GM23248 (cell line): ENCODE measurements at places on chromosomes 3 and 15.

DNA sequence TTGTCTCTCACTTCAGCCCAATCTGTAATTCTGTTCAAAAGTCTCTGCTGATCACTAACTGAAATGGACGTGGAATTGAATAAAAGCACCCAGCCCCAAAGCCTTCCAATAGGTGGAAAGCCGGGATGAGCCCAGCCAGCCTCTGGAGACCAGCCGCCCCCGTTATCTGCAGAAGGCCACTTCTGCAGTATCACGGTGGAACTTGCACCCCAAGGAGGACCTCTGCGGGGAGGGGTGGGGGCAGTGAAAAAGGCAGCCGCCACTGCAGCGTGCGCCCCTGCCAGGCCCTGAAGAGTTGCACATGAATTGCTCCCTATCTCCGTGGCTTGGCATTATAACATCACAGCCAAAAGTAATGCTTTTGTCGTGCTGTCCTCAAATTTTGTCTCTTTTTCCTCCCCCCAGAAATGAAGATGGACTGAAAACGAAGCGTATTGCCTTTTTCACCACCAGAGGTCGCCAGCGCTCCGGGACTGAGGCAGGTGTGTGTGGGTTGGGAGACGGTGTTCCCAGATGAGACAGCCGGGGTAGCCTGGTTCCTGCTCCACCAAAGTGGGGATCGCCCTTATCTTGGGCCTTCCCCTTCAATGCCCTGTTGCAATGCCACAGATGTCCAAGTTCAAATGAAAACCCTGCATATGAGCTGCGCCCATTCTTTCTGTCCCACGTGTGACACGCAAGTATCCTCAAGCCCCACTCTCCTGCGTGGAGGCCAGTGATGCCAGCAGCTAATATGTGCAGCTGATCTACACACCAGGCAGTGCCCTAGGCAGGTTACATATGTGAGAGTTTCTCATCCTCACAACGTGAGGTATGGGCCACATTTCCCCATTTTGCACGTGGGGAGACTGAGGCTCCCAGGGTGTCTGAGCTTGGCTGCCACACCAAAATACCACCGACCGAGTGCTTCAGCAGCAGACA lies 96.0 kb downstream of the LRRK1 start:
- peak; percentile 73 for DNase-seq

- peak; percentile 92 for DNase-seq
Measured at GRCh38 chr15:48963524-48964113, at the start of gene SHC4. Gene SHC4, minus strand, starts transcription at chr15:48963919. Its CDS starts 904 bp downstream, at chr15:48963015.

- no peak for DNase-seq
Measured at GRCh38 chr3:69888040-69888942, 111.2 kb upstream of the SAMMSON start.

GRCh38 chr15:85525755-85526154 lies 145.4 kb downstream of the AKAP13 start:
- DNase-seq, result no peak

DNA sequence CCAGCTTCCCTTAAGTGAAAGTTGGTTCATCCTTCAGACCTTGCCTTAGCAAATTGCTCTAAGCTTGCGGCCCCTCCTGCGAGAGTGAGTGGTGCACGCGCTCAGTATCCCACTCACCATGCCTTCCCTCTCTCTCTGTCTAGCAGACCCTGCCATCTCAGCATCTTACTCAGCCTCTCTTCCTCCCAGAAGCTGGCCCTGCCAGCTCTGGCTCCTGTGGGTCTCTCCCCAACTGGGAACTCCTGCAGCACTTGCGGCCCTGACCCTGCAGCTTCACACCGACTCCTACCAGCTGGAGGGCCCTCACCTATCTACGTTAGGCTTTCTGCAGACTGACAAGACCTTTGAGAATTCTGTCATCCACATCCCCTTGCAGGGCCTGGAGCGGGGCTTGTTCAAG lies 286.1 kb upstream of the TLE3 start:
- DNase-seq, result no peak

DNA sequence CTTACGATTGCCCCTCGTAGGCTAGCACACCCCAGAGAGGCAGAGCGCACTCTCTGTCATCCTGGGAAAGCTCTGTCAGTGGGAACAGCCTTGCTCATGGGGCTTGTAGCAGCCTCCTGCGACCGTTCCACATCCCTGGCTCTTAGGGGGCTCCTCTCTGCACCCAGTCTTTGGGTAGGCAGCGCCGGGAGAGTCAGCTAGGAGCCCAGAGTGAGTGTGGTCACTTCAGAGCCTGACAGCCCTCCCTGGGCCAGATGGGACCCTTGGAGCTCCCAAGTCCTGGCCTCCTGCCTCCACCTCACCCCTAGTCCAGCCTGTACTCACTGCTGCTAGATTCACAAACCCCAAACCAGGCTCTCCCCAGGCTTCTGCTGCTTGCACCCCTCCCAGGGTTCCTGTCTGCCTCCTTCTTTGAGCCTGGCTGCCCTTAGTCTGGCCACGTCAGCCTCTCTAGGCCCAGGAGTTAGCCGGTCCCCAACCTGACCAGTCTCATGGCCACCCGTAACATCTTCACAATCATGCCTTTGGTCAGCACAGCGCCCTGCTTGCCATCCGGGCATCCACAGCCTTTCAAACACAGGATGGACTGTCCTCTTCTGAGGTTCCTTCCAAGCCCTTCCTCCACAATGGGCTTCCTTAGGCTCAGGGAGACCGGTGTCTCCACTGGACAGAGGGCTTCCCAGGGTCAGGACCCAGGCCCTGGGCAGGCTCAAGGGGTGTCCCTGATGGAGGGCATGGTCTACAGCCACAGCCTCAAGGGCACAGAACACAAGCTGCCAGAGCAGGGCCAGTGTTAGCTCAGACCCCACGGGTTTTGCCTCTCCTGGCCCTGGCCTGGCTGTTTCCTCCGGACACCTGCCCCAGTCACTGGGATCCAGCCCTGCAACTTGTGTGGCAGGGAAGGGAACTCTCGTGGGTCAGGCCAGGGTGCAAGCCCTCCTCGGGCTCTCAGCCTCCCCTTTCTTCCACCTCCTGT lies 4.6 kb downstream of the ACSBG1 start:
- DNase-seq, result no peak

- peak; percentile 17 for DNase-seq
Measured at GRCh38 chr3:4825436-4826236, 153.6 kb upstream of the BHLHE40 start.

GRCh38 chr15:79168922-79169456 lies 78.4 kb upstream of the RASGRF1 start:
- peak; percentile 62 for DNase-seq

GRCh38 chr3:25836579-25836978 lies 46.7 kb downstream of the OXSM start:
- no peak for DNase-seq

GRCh38 chr3:103847081-103848062 lies 1412.6 kb downstream of the ZPLD1 start:
- no peak for DNase-seq

DNA sequence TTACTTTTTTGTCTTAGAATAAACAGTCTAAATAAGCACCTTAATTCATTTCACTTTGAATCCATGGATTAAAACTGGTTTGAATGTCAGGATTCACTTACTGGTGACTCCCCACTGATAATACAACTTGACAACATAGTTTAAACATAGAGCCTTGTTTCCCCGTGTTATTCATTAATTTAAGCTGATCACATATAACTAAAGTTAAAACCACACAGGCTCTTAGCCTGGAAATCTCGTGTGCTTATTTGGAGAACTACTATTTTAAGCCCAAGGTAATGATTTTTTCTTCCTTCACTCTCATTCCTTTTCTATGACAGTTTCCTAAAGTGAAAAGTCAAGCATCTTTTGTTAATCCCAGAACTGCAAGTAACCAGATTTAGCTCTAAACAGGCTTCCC lies 64.2 kb downstream of the HACD2 start:
- no peak for DNase-seq

DNA sequence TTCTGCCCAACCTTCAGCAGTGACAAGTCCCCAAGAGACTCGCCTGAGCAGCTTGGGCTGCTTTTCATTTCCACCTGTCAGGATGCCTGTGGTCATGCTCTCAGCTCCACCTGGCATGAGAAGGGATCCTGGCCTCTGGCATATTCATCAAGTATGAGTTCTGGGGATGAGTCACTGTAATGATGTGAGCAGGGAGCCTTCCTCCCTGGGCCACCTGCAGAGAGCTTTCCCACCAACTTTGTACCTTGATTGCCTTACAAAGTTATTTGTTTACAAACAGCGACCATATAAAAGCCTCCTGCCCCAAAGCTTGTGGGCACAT lies 3.5 kb downstream of the MYD88 start:
- no peak for DNase-seq

- peak; percentile 15 for DNase-seq
Measured at GRCh38 chr3:78580681-78581080, 1187.1 kb downstream of the ROBO1 start.

DNA sequence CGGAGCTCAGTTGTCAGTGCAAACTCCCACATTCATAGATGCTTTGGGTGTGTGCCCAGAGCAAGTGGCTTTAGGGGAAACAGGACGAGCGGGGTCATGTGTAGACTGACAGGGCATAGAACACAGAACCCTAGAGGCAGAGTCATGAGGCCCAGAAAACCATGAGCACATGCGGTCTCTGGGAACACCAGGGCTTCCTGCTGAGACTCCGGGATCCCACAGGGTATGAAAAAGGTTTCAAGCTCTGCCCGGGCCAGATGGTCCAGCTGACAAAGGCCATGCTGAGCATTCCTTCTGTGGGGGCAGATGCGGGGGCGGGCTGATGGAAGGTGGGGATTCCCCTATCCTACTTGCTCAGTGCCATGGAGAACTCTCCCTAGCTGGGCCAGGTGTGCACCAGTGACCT lies 44.8 kb downstream of the ROPN1B start:
- no peak for DNase-seq

- DNase-seq, result no peak
Measured at GRCh38 chr3:143840636-143841035, 7.6 kb downstream of the SLC9A9 start.

DNA sequence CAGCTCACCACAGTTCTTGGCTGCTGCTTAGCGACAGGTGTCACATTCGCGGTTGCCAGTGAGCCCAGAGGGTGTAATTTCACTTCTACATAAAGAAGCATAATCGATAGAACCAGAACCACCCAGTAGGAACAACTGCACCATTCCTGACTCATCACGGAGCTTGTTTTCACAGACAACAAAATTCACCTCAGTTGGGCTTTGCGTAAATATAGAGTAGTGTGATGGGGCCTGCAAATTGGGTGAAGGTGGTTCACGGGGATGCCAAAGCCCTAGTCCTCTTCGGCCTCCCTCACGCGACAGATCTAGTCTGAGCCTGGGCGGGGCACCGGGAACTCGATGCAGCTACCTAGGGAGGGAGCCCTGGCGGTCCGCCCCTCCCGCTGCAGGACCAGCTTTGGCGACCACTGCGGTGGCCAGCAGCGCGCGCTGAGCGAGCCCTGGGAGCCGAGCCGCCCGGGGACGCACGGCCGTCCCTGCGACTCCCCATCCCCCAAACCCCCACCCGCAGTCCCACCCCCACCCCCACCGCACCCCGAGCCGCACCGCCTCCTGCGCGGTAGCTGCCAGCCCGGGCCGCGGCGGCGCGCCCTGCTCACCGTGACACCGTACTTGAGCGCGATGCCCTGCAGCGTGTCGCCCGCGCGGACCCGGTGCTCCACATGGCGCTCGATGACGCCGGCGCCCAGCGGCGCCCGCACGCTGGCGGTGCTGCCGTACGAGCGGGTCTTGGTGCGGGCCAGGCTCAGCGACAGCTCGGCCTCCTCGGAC lies 519 bp downstream of the LYSMD2 start:
- DNase-seq, result peak; percentile 63

DNA sequence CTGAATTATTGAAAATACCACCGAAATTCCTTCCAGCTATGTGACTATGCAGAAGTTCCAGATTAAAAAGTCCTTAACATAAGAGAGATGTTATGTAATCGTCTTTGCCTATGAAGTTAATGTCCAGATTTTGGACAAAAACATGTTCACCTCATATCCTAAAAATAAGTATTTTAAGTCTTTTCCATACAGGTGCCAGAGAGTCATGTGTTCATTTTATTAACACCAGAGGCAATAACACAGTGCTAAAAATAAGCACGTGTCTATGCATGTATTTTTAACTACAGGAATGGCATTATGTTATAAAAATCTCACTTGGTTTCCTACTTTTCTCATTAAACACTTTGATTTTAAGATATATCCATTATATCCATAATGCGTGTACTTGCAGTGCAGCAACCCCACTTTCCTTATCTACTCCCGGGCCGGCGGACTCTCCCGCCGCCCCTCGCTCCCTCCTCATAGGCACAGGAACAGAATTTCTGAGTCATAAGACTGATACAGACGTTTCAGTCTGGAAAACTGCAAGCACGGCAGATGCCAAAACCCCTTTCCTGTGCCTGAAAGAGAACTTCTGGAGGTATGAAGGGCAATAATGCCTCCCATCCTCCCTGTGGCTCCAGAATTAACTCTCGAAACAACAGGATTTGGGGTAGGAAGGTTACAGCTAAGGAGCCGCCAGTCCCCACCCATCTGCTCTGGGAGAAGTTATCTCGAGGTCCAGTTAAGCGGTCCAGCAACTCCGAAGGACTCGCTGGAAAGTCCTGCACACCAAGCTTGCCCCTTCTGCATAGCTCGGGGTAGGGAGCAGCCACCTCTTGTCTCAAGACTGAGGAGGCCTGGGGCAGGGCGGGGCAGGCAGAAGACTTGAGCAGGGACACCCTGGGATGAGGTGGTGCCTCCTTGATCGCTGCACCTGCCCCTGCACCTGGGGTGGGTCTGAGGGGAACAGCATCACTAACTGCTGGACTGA lies 22.3 kb upstream of the PSTPIP1 start:
- peak; percentile 73 for DNase-seq

- peak; percentile 38 for DNase-seq
Measured at GRCh38 chr3:149414557-149415231, 37.2 kb upstream of the TM4SF1 start.

DNA sequence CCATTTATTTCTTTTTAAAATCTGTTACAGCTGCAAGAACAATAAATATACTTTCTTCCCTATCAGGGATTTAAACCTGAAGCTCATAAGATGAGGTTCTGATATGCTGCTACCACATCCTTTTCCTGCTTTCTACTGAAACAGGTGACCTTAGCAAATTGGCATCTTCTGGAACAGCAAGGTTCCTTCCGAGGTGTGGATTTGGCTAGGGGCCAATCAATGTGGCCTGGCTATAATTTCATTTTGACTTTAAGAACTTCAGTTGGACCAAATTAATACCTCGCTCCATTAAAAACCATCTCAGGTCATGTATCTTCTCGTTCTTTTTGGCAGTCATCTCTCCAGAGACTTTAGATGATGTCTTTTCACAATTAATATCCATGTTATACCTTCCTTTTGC lies 53.4 kb upstream of the C3orf80 start:
- no peak for DNase-seq

- DNase-seq, result peak; percentile 18
Measured at GRCh38 chr3:117246771-117247555, 537.4 kb downstream of the TUSC7 start.

GRCh38 chr3:155233213-155233612 lies 60.3 kb downstream of the STRIT1 start:
- peak; percentile 95 for DNase-seq
